ENCODE measurements at places on chromosomes 11 and 22.

DNA sequence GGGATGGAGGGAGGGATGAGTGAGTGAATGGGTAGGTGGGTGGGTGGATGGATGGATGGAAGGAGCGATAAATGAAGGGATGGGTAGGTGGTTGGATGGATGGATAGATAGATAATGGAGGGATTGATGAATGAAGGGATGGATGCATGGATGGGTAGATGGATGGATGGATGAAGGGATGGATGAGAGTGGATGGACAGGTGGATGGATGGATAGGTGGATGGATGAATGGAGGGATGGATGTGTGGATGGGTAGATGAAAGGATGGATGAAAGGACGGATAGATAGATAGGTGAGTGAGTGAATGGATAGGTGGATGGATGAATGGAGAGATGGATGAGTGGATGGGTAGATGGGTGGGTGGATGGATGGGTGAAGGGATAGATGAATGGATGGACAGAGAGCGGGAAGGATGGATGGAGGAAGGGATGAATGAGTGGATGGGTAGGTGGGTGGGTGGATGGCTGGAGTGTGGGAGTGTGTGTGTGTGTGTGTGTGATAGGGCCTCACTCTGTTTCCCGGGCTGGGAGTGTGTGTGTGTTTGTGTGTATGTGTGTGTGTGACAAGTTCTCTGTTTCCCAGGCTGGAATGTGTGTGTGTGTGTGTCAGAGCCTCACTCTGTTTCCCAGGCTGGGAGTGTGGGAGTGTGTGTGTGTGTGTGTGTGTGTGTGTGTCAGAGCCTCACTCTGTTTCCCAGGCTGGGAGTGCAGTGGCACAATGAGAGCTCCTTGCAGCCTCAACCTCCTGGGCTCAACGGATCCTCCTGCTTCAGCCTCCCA is 2.1 kb upstream of the PRR33 start:
- DNase-seq: no peak

DNA sequence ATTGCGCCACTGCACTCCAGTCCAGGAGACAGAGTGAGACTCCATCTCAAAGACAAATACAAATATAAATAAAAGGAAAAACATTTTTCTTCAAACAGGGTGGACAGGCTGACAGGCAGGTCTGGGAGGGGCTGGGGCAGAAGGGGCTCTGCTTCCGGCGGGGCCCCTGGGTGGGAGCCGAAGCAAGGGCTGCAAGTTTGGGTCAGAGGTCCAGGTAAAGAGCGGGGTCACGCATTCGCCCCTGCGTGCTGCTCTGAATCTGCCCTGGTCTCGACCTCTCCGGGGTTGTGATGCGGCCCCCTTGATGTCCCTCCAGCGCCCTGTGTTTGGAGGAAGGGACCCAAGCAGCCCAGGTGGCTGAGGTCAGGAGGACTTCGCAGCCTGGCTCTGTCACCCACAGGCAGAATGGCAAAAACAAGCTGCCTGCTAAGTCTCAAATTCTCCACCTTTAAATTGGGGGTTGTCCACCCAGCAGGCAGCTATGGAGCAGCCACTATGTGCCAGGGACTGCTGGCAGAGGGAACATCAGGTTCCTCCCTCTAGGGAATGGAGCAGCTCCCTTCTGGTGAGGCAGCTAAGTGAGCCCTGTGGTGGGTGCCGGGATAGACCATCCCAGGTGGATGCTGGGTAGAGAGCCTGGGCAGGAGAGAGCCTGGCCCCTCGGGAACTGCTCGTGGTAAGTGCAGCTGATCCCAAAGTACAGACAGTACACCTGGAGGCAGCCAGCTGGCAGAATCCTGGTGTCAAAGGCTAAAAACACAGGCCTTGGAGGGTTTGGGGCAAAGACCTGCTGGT is 10.3 kb upstream of the PHF21B start:
- no peak for DNase-seq

GRCh38 chr11:12818333-12819015 is 144.3 kb downstream of the TEAD1 start:
- no peak for DNase-seq

GRCh38 chr11:20672575-20672974 is 3.2 kb downstream of the NELL1 start:
- DNase-seq: no peak

DNA sequence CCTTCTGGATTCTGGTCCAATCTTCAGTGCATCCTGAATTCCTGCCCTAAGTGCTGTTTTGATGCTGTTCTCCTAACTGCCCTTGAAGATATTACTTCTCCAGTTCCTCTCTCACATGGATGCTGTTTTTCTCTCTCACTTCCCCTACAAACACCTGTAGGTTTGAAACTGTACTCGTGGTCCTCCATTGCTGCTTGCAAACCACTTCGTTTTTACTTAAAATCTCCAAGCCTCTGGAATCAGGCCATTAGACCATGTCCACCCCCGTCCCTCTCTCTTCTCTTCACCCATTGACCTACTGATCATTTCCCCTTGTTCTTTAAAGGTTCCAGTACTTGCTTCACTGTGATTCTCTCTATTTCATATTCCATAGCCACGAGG is 988.1 kb downstream of the NTM start:
- DNase-seq: no peak

DNA sequence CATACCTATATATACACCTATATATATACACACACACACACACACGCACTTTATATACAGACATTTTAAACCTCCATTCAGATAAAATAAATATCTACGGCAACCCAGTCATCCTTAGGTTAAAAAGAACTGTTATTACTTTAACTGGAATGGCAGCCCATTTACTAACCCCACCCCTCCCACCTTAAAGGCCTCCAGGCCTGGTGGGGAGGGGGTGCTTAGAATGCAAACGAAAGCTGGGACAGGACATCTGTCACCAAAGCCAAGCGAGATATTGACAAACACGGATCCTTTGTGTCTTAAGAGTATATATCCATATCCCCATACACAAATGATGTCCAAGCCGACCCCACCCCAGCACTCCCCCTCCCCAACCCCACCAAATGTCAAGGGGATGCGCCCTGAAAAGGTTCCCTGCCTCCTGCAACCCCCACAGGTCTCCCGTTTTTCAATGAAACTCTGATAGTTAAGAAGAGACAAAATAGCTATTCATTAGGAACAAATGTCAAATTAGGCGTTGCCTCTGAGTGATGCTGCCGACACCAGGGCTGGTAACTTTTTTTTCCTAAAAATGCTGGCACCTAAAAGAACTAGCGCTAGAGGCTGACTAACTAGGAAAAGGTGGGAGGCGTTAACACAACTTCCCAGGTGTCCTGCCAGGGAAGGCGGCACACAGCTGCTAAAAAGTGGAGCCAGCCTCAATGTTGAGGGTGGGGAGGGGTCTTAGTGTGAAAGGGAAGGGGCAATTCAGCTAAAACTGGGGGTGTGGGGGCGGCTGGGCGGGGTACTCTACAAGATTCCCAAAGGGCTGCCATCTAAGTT is 5.6 kb downstream of the MN1 start:
- no peak for DNase-seq

GRCh38 chr11:131912134-131912533 is 541.7 kb downstream of the NTM start:
- no peak for DNase-seq

DNA sequence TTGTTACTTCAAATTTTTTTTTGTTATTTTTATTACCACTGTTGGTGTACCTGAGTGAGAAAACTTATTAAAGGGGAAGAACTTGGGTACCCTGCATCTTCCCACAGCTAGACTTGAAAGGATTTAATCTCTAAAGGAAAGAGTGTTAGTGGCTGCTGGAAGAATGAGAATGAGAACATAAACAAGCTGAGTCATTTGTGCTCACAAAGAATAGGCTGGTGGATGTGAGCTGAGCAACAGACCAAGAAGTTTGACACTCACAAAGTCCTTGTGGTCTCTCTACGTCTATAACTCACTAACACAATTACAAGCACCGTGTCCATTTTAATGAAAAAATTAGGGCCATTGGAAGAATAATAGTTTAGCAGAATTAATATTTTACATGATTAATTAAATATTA is 217.6 kb upstream of the ANO5 start:
- no peak for DNase-seq
